HT1080 (cell line): ENCODE measurements at places on chromosomes 4 and X. TPM values are rescaled to one million over a fixed set of nuclear protein-coding genes. Genes with fewer than 3 reads are reported as not detected.
A peak's percentile ranks its signal among the peaks of the same experiment; 100 is the strongest.

DNA sequence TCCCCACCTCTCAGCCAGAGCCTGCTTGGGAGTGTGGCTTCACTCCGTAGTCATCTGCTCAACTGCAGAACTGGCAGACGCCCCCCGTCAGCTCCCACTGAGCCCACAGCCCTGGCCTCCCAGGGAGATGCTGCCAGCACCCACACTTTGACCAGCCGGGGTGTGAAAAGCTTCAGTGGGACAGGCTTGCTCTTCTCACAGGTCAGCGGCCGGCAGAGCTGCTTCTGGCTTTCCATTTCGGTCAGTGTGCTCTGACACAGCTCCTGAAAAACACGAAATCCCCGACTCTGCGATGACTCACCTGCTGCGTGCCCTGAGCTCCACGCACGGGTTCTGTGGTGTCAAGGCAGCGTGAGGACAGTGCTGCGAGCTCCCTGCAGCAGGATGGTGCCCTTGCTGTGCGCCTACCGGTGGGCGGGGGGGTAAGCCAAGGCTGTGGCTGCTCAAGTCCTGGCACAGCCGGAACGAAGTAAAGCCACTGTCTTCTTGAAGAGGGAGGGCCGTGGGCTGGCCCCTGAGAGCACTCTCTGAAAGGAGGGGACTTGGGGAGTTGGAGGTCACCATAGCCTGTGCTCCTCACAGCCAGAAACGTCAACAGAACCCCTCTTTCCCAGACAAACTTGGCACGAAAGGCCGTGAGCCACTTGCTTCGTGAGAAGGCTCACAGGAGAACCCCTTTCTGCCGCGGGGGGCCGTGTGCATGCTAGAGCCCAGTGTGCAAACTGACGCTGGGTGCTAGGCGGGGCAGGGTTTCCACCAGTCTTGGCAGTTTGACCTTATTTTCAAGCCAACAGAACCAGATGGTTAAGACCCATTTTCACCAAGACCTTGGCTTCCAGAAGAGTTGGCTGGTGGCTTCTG is 23.6 kb downstream of the NOP14 start:
- no peak for DNase-seq

GRCh38 chr4:141028024-141028529 is 105.2 kb downstream of the RNF150 start:
- DNase-seq: peak; percentile 31

The IL2RG gene
- not detected in 2 replicates for total RNA-seq

DNA sequence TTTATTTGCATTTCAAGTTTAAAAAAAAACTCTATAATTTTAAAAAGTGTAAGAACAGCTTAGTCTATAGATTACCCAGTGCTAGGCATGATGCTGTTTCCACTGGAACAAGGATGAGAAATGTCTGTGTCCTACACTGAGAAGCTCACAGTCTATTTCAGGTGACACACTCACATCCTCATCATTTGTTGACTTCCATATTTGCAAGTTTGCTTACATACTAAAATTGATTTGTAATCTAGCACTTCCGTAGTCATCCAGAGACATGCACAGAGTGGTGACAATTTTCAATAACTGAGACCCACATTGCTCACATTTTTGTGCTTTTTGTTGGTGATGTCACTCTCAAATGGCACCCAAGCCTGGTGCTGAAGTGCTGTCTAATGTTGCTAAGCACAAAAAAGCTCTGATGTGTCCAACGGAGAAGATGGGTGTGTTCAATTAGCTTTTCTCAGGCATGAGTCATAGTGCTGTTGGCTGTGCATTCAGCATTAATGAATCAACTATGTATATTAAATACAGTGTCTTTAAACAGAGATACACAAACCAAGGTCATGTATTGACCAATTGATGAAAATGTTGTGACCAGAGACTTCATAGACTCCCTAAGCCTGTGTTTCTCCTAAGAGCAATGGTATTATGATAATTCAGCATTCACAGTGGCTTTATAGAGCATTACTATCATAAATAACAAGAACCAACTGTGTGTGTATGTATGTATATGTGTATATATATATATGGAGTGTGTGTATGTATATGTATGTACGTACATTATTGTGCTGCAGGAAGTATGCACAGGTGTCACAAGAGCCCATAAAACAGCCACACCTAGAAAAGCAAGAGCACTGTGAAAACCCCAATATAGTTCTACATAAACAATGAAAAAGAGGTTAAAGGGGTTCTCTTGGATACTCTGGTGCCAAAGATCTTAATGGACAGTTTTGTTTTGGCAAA is 31.2 kb upstream of the VCX3B start:
- DNase-seq: peak; percentile 24

GRCh38 chrX:20189171-20189570 is 47.5 kb upstream of the EIF1AX start:
- no peak for DNase-seq

The FGF13 gene
- total RNA-seq: 4.8 and 4.9 TPM in 2 replicates

- no peak for DNase-seq
Measured at GRCh38 chr4:76238236-76238635, 13.3 kb upstream of the FAM47E start.

The CLDN2 gene
- 0.03 and 0.10 TPM in 2 replicates for total RNA-seq

DNA sequence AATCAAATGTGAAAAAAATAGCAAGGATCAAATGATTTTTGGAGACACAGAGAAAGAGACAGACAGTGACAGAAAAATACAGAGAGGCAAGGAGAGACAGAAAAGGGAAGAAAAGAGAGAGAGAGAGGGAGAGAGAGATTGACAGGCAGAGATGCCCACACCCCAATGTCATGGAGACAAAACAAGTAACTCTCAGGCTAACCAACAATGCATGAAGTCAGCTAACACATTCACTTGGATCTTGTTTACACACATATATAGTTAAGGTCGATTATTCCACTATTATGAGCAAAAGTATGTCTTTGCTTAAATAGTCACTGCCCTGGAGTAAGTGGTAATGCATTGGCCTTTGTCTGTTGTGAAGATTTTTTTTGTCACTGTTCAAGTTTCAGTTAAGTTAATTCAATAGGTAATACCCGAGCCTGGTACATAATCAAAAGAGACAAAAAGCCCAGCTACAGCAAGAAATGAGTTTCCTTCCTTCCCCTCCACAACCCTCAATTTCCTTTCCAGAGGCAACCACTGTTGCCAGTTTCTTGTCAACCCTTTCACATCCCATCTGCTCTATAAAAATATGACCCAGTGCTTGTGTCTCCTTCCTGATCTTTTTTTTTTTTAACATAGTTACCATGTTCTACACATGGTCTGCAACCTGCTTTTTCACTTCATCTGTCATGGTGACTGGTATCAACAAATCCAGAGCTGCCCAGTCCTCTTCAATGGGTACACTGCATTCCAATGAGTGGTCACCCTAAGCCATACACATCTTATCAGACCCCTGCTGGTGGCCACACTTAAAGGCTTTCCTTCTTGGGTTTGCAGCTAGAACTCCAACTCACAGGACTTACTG is 52.1 kb downstream of the PROM1 start:
- no peak for DNase-seq

DNA sequence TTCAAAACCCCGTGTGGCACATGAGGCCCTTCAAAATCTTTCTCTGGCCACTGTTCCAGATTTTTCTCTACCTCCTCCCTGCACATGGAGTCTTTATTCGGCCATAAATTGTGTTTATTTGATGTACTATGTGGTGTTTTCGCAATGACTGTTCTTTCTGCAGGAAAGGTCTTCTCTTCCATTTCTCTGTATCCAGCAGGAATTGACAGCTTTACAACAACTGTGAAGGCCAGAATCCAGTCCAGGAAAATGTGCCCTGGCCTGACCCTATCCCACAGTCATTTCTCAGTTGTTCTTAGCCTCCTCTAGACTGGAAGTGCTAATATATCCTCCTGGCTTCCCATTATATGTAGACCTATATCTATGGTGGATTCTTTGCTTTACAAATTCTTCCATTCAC is 191.4 kb downstream of the COL25A1 start:
- no peak for DNase-seq

GRCh38 chr4:2290488-2290887 is 28.6 kb upstream of the MXD4 start:
- DNase-seq: no peak

The SFRP2 gene
- total RNA-seq: not detected in 2 replicates

GRCh38 chr4:33334416-33334815 is 2614.2 kb downstream of the PCDH7 start:
- DNase-seq: peak; percentile 61

DNA sequence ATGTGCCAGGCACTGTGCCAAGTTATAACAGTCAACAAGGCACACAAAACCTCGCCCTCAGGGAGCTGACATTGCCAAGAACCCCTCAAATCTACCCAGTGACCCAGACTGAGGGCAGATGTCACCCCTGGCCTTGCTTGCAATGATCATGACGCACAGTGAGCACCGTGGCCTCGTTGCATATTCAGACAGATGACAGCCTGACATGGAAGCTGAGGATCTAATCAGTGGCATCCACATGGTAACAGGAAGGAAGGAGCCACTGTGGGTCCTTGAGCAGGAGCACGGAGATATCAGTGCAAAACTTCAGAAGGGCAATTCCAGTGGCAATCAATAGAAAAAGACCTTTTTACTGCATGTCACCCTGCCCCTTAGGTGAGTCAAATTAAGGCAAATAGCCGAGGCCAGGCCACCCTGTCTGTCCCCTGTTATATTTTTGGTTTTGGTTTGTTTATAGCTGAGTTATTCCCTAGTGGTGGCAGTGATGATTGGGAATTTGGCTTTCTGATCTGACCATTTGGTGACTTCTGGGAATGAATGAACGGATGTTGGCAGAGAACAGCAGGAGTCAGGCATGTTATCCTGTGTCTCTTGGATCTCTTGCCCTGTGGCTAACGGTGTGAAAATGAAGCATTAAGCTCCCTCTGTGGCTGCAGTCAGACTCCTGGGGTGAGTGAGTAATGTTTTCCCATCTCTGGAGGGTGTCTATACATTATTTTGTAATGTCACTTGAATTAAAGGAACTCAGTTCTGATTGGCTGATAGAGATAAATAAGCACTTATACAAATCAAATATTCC is 20.4 kb downstream of the WDR13 start:
- no peak for DNase-seq

DNA sequence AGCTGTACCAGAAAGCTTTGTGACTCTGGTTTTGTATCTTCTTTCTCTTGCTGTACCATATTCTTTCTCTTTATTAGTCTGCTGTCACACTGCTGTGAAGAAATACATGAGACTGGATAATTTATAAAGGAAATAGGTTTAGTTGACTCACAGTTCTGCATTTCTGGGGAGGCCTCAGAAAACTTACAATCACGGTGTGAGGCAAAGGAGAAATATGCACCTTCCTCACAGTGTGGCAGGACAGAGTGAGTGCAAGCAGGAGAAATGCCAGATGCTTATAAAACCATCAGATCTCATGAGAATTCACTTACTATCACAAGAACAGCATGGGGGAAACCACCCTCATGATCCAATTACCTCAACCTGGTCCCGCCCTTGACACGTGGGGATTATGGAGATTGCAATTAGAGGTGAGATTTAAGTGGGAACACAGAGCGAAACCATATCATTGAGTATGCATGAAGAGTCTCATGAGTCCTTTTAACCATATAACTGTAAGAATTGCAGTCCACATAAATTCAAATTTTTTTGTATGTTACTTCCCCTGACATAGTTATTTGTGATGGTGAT is 67.4 kb upstream of the INPP4B start:
- peak; percentile 45 for DNase-seq

- no peak for DNase-seq
Measured at GRCh38 chr4:153452658-153453378, 13.3 kb upstream of the TMEM131L start.

- DNase-seq: no peak
Measured at GRCh38 chr4:74665346-74665745, 129.0 kb downstream of the BTC start.

DNA sequence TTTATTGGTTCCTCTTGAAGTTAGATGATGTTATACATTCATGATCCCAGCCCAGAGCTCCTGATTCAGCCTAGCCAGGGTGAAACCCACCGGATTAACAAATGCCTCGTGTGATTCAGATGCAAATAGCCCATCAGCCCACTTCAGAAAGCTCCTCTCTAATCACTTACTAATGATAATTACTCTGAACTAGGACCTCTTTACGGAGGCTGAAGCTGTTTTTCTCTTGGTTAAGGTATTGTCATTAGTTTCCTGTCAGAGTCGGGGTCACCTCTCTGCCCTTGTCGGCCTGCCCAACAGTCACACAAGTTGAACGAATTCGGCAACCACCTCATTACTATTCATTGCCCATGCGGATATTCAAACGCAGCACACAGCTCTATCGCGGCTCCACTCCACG is 36.6 kb downstream of the ZFP42 start:
- DNase-seq: no peak

The DCAF4L1 gene
- total RNA-seq: 0.19 and 0.33 TPM in 2 replicates

DNA sequence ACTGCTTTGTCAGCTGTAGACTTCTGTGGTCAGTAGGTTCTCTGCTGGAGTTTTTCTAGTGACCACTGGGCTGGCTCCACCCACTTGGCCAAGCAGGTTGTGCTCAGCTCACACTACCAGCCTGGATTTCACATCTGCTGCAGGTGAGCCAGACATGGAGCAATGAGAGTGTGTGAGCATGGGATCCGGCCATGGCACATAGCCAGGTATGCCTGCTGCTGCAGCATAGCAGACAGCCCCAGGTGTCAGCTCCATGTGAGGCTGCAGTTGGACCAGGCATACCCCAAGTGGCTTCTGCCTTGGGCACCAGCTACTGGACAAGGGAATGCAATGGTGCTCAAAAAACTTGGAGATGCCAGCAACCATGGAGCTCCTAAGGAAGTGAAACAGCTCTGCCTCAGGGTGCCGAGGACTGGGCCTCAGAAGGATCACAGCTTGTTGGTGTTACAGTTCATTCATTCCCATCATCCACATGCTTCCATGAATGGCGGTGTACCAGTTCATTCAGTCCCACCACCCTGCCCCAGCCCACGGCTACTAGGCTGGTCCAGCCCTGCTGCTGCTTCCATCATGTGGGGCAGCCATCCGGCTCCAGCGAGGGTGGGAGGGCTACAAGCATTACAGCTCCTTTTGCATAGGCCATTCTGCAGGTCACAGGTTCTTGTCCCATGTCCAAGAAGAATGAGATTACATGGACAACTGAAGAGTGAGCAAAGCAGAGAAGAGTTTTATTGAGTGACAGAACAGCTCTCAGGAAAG is 389.1 kb upstream of the PCDH7 start:
- DNase-seq: no peak

- DNase-seq: no peak
Measured at GRCh38 chr4:7742807-7743280, 196.8 kb downstream of the AFAP1 start.

DNA sequence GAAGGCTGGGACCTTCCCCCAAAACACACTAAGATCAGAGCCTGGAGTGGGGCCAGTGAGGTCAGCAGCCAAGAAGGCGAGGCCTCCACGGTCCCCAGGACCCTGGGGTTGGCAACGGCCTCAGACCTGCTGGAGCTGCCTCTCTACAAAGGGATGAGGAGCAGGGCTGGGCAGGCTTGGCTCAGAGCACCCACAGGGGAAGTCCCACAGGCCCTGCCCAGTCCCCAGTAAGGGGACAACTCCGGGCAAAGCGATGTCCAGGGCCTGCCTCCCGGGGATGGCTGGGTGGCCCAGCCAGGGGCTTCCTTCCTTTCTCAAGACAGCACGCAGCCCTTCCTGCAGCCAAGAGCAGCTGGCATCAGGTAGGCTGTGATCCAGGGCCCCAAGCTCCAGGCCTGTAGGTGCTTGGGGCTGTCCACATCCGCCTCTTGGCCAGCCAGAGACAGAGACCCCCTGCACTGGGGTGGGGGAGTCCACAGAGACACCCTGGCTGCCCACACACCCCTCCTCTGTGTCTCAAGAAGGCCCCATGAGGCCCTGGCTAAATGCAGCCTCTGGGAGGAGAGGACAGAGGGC is 5.7 kb downstream of the MXD4 start:
- no peak for DNase-seq

- DNase-seq: no peak
Measured at GRCh38 chrX:139851730-139852129, 81.1 kb downstream of the ATP11C start.

GRCh38 chr4:41665636-41666207 is 82.8 kb downstream of the PHOX2B start:
- DNase-seq: no peak
